Spinal cord (tissue), 10 donors: ENCODE measurements at places on chromosomes 1 and 21. TPM values are rescaled to one million over a fixed set of nuclear protein-coding genes. Genes with fewer than 3 reads are reported as not detected.

Gene RCOR3
- total RNA-seq: 57.7 TPM

Gene LCE2C
- not detected for total RNA-seq

Gene FAM72D
- 1.6 TPM for total RNA-seq

Gene INKA2
- total RNA-seq: 6.0 TPM

Gene GOLT1A
- 2.4 TPM for total RNA-seq

Gene MFSD2A
- 20.5 TPM for total RNA-seq

Gene CASZ1
- 8.2 TPM for total RNA-seq

Gene LYPD8
- not detected for total RNA-seq

Gene CD244
- total RNA-seq: not detected

Gene AKR1A1
- total RNA-seq: 121 TPM

Gene YARS1
- total RNA-seq: 51.8 TPM

Gene RNF186
- not detected for total RNA-seq

Gene NBPF6
- not detected for total RNA-seq

Gene S100A7
- total RNA-seq: not detected

DNA sequence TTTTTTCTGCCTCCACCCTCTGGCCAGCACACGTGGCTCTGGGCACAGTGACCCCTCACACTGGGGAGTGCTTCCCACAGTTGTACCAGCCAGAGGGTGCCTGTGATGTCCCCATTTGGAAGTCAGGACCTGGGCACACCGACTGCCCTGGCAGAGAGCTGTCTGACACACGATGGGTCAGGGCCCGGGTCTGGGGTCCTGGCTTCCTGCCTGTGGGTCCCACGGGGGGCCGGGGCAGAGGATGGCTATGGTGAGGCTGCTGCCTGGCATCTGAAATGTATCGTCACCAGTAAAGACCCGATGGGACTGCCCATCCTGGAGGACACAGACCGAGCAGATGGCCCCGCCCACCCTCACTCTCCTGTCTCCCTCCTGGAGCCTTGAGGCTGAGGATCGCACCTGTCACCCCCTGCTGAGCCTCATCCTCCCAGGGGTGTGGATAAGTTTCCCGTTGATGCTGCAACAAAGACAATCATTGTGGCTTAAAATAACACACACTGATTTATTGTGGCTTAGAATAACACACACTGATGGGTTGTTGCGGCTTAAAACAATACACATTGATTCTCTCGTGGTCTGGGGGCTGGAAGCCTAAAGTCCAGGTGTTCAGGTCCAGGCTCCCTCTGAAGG, 88.8 kb upstream of the TTC34 start:
- no peak for DNase-seq

- DNase-seq: peak; percentile 56
These were observed 344.6 kb downstream of the RYR2 start for GRCh38 chr1:237386362-237387143.

DNA sequence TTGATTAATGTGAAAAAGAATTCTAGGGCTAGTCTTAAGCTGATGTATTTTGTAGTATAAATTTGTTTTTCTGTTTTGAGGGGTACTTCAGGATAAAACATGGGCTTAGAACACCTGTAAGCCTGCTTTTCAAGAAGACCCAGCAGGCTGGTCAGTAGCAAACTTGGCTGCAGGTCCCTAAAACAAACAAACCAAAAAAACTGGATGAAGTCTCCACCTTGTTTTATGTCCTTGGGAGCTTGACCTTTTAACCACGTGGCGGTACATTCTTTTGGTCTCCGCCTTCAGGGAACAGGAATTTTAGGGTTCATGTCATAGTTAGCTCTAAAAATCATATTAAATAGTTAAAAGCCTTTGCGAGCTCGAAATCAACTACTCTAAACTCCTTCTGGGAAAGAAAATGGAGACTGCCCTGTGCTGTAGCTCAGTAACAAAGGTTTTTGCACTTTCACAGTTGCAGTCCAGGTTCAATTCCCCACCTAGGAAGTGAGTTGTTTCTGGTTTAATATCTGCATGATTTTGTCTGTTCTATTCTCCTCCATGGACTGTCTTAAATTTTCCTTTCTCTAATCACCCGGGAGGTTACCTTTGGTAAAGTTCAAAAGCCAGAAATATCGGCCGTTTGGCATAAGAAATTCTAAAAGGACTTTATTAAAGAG, 18.6 kb downstream of the PRDX6 start:
- no peak for DNase-seq

DNA sequence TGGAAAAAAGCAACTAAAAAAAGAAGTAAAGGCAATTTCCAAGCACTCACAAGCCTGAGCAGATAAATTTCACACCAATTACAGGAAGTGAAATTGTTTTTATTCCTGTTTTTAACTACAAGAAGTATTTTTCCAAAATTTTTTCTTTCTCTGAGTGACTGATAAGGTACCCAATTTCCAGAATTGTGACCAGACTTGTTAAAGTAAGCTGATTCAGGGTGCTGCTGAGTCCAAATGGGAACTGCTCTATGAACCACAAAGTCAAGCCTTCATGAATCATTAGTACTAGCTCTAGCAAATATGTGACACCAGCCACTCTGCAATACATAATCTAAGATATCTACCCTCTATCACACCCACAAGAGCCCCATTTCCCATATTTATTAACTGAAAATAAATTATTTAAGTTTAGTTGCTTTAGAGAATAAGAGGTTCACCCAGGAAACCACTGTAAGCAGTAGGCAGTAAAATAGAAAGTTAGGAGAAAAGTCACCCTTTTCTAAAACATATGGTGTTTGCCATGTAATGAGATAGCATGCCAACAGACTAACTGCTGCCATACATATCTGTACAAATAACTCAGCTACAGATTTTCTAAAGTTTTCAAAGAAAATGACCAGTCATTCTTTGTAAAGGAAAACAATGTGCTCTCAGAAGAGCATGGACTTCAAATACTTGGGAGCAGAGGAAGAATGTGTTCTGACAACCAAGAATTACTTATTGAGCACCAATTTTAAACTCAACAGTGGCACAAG, 43.1 kb upstream of the TNFSF18 start:
- no peak for DNase-seq

DNA sequence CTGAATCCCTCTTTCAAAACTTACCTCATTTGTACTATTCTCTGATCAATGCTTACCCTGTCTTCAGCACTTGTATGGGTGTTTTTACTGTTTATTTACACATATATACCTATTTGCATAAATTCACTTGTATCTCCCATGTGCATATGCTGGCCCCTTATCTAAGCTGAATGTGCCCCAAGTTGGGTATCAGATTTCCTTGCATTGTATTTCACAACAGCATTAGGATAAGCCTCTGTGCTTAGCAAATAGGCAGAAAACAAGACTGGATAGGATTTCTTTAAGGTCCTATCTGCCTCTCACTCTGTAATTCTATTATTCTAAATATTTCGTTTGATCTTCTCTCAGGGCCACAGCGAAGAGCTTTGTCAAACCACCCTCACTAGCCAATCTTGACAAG, 45.9 kb upstream of the IPO9 start:
- no peak for DNase-seq

DNA sequence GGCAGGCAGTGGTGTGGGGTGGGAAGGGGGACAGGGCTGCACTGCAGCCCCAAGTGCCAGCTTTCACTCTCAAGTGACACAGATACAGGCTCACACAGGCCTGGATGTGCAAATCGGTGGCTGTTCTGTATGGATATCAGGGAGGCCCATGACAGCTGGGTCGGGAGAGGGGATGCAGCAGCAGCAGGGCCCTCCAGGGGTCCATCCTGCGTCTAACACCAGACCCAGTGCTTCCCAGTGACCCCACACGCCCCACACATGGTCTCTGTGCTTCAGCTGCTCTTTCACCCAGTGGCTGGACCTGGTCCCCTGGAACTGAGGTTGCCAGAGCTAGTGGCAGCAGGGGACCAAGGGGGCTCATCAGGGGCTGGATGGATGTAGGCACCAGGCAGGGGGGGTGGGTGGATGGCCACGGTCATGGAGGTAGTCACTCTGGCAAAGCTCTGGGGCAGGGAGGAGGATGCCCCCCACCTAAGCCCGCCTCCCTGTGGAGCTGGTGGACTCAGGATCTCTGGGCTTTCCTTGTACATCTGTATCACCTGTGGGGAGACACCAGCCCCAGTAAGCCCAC, 13.9 kb downstream of the BTBD19 start:
- no peak for DNase-seq

GRCh38 chr1:168834225-168834872, 105.3 kb upstream of the DPT start:
- no peak for DNase-seq

DNA sequence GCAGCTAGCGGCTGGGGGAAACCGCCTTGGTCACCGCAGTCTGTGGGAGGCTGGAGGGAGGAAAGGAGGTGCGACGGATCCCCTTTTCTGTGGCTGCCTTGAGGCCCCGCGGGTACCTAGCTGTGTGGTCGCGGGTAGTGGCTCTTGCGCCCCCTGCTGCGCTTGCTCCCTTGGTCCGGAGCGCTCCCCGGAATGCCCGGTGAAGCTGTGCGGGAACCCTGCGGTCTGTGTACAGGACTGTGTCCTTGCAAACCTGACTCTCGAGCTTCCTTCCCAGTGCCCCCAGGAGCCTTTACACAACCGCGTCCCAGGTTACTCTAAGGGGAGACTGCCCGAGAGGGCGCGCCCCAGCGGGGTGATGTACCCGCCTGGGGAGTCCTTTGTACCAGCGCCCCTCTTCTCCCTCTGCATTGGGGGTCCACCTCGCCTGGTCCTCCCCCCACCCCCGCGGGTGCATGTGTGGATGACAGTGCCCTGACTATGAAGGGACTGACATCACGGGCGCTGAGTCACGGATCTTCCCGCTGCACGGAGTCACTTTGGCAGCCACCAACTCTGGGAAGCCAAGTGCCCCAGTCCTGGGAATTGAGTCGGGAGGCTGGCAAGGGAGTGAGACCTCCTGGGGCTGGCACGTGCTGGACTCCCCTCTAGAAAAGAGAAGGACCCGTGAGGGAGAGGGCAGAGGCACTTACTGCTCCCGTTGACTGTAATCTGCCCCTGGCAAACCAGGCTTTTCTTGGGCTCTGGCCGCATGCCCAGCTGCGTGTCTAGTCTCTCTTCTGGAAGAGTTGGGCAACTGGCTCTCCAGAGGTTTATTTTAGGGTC, 816 bp downstream of the IL6R start:
- DNase-seq: peak; percentile 52

DNA sequence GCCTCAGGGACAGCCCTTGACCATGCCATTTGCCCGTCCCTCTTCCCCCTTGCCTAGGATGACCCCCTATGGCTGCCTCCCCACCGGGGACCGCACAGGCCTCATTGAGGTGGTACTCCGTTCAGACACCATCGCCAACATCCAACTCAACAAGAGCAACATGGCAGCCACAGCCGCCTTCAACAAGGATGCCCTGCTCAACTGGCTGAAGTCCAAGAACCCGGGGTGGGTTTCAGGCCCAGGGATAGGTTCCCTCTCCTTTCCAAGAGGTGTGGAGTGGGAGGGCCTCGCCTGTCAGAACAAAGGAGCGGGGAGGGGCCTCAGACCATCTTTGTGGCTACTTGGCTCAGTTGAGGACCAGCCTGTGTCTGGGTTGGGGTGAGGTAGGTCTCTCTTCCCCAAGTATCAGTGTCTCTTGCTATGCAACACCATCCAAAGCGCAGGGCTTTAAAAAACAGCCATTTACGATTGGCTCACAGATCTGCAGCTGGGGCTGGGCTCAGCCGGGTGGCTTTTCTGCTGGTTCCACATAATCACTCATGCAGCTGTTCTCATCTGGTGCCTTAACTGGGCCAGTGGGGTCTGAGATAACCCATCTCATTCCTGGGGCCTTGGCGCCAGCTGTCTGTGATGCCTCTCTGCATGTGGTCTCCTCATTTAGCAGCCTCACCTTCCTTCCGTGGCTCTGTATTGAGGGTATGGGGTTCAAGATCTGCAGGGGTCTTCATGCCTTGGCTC, 71.7 kb downstream of the PIK3CD start:
- no peak for DNase-seq

- DNase-seq: no peak
These were observed 97.7 kb downstream of the RYR2 start for GRCh38 chr1:237139732-237140131.

DNA sequence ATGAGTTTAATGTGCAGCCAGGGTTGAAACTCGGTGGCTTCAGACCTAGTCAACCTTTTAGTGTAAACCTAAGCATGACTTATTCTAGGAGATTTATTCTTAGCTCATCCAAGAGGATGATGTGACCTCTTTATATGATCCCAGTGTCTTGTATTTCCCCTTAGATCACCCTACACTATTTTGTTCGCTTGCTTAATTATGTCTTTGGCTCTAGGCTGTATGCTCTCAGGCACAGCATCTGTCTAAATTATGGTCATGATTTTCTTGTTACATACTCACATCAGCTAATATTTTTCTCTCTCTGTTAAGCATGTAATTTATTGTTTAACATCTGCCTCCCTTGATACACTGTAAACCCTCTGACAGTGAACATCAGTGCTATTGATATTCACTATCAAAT, 19.1 kb downstream of the COL11A1 start:
- no peak for DNase-seq

DNA sequence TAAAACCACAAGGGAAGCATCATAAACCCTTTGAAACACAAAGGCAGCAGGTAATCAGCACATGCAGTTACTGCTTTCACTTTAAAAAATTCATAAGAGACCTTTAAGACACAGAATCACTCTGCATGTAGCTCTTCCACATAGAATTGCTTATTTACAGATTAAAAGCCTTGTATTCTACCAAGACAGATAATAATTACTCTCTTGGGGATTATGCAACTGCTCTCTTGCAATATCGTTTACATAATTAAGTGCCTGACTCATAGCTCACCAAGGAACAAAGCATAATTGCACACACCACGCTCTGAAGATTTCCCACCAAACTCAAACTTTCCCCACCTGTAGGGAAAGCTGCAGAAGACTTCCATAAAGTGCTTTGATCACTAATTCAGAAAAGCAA, 87.9 kb downstream of the VAV3 start:
- DNase-seq: peak; percentile 74

GRCh38 chr1:202135221-202135721, 9.3 kb downstream of the ARL8A start:
- no peak for DNase-seq

DNA sequence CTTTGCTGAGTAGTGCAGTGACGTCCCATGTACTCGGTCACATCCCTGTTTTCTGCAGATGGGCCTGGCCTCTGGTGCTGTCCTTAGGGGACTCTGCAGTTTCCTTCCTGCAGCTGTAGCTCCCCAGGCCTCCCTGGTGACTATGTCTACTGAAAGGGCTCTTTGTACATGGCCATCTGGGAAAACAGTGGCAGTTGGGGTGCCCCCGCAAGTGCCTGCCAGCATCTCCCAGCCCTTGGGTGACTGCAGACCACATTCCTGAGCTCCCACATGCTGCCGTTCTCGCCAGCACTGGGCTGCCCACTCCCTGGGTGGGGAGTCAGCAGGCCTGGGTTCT, 37.5 kb upstream of the KCNA10 start:
- peak; percentile 69 for DNase-seq

GRCh38 chr1:145991735-145992412, 4.5 kb downstream of the TXNIP start:
- no peak for DNase-seq

DNA sequence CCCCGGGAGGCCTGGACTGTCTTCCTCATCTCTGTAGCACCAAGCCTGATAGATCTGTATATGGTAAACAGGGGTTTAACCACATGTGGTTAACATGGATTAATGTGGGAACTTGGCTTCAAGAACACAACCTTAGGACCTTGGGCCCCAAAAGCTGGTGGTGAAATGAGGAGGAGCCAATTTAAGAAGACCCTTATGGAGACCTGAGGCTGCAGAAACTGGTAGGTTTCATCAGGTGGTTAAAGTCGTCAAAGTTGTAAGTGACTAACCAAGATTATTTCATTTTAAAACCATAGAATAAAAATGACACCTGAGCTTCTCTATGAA, 14.0 kb downstream of the THEMIS2 start:
- no peak for DNase-seq
